ENCODE measurements at places on chromosomes 3 and 15. TPM values are rescaled to one million over a fixed set of nuclear protein-coding genes. Genes with fewer than 3 reads are reported as not detected.

- peak; percentile 48 for DNase-seq
These were observed 4.0 kb downstream of the CCDC33 start for GRCh38 chr15:74240002-74240568.

SERPINI2 gene
- total RNA-seq, result not detected

DNA sequence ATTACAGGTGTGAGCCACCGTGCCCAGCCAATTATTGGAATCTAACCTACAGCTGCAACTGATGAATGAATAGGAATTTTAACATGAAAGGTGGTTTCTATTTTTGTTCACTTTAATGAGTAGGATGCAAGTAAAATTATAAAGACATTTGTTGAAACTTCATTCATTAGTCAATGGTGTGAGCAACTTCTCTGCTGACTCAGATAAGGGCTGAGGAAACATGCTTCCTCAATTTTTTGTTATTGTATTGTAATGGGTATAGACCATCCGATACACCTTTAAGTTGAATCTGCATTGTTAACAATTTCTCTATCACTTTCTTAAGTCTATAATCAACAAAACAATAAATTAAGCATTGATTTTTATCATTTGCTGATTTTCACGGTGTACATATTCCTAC is 127.8 kb downstream of the STAG1 start:
- no peak for DNase-seq

TMEM108 gene
- total RNA-seq, result not detected

DNA sequence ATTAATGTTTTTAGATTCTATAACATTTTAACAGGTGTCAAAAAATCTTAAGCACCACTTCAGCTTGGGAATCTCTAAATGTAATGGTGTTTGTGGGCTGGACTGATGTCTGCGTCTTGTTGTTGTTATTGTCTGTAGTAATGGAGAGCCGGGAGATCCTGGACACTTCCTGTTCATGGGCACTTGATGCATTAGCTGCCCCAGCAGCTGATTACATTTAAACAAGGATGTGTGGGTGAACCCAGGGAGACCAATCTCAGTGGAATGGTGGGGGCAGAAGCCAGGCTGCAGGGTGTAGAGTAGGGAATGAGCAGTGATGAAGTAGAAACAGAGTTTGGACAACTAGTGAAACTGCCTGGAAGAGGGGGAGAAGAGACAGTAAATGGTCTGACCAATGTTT is 7.8 kb downstream of the CCR5AS start:
- DNase-seq, result no peak

GRCh38 chr3:10417847-10418246 is 87.5 kb downstream of the ATP2B2 start:
- DNase-seq, result no peak

GRCh38 chr3:58230876-58231552 is 6.6 kb upstream of the ABHD6 start:
- DNase-seq, result no peak

DNA sequence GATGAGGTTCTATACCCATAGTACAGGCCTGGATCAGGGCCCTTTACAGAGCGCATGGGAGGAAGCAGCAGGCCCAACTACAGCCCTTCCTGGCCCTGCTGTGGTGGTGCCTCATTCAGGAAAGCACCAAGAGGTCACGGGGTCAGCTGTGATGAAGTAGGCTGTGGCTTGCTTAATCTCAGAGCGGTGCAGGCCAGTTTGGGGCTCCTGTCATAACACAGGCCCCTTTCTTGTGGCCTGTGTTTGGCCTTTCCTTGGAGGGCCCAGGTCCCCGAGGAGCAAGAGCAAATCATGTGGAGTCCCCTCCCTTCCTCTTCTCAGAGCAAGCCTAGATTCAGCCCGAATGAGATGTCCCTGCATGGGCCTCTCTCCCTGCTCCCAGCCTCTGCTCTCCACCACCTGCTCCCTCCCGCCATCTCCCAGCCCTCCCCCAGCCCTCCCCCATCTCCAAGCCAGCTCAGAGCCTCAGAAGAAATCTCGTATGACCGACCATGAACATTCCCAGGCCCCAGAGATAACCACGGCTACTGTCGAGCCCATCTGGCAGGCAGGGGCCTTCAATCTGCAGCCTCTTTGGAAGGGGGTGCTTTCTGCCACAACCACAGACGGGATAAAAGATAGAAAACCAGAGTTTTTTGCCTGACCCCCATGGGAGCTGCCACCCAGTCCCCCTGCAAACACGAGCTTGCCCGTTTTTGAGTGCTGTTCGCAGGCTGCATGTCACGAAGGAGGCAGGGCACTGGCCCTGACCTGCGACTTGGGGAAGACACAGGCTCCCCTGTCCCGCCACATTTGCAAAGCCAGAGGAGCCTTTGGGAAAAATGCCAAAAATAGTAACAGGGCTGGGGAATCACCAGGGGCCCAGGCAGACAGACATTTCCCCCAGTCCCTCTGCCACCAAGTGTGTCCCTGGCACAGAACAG is 32.3 kb upstream of the DUSP7 start:
- DNase-seq, result no peak

GRCh38 chr3:126937973-126938372 is 44.9 kb upstream of the PLXNA1 start:
- peak; percentile 50 for DNase-seq

DNA sequence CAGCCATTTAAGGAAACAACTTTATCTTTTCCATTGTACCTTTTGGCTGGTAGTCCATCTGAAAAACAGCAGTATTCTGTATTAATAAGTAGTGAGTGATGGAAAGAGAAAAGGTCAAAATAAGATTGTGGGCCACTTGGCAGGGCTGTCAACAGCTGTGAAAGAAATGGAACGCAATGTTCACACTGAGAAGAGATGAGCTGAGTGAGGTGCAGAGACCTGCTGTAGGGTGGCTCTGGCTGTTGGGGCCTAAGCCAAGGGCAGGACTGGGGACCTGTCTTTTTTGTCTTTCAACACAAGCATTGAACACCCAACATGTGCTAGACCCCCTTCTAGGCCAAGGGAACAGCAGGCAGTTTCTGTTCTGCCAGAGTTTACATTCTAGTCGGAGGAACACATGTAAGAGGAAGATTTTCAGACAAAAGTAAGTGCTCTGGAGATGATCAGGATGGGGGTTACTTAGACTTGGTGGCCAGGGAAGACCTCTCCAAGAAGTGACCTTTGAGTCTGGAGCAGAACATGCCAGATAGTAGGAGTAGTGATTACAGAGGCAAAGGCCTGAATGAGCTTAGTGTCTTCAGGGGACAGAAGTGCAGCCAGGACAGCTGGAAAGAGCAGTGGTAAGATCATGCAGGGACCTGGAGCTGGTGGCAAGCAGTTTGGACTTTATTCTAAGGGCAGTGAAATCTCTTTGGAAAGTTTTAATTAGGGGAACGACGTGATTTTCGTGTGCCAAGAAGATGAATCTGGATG is 29.6 kb downstream of the TSEN2 start:
- no peak for DNase-seq

- no peak for DNase-seq
These were observed 10.0 kb upstream of the INO80 start for GRCh38 chr15:41125931-41126642.

DNA sequence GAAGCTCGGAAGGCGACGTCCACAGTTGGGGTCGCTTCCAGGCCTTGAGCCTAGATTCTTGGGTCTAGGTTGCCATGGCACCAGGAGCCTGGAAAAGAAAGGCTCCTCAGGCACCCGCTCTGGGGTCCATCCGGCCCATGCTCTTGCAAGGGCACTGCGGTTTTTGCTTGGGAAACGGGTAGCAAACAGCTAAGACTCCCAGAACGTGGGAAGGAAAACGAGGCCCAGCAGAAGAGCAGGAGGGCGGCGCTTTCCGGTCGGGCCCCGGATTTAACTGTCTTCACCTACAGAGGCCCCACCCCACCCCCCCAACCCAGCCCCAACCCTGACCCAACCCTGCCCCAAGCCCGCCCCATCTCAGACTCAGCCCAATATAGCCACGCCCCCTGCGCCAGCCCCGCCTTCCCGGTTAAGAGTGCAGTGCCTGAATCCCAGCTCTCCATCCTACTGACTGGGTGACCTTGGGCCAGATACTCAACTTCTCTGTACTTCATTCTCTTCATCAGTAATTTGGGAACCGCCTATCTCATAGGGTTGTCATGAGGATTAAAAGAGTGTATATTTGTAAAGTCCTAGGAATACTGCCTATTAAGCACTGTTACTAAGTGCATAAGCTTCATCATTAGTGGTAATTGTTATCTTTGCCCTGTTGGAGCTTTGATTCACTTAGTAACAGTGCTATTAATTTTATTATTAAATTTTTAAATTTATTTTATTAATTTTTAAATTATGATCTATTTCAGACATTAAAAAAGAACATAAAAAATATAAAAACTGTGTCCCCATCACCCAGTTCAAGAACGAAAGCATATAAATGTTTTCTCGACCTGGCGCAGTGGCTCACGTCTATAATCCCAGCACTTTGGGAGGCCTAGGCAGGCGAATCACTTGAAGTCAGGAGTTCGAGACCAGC is 28.4 kb upstream of the SMAD6 start:
- DNase-seq, result peak; percentile 7

DLEC1 gene
- not detected for total RNA-seq

DNA sequence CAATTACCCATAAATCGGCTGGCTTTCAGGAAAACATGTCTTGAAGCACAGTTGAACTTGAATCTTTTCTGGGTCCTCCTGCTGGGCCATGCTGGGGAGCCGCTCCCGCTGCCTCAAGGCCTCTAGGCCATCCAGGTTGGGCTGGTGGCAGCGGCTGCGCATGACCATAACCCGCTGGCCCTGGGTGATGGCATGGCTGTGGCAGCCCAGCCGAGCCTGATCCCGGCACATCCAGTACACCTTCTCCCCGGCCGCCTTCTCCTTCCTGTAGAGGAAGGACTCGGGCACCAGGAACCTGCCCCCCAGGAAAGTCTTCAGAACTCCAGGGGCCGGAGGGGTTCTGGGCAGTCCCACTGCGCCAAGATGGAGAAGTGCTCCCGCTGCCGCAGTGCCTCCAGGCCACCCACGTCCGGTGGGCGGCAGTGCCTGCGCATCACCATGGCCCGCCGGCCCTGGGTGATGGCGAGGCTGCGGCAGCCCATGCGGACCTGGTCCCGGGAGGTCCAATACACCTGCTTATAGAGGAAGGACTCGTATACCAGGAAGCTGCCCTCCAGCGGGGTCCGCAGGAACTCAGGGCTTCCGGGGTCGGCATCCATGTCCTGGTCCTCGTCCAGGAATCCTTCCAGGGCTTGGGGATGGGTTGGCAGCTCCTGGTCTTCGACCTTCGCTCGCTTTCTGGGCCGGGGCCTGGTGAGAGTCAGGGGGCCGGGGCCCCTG is 84.3 kb upstream of the FXR1 start:
- DNase-seq, result no peak

EXD1 gene
- 0.03 TPM for total RNA-seq

- no peak for DNase-seq
These were observed 32.1 kb upstream of the AP4E1 start for GRCh38 chr15:50876260-50876988.

- DNase-seq, result no peak
These were observed 48.8 kb upstream of the LRRFIP2 start for GRCh38 chr3:37223141-37223558.

CSTA gene
- total RNA-seq, result not detected
